ENCODE measurements at places on chromosomes 12 and 14.

GRCh38 chr12:52660934-52661499 is 9.0 kb upstream of the KRT2 start:
- DNase-seq: no peak
- H3K36me3 ChIP-seq: no peaks in the 10 kb centered on the region
- H3K4me3 ChIP-seq: no peak overlapping the region
- H3K27me3 ChIP-seq: no peaks in the 10 kb centered on the region
- no peaks in the 10 kb centered on the region for H3K4me1 ChIP-seq

DNA sequence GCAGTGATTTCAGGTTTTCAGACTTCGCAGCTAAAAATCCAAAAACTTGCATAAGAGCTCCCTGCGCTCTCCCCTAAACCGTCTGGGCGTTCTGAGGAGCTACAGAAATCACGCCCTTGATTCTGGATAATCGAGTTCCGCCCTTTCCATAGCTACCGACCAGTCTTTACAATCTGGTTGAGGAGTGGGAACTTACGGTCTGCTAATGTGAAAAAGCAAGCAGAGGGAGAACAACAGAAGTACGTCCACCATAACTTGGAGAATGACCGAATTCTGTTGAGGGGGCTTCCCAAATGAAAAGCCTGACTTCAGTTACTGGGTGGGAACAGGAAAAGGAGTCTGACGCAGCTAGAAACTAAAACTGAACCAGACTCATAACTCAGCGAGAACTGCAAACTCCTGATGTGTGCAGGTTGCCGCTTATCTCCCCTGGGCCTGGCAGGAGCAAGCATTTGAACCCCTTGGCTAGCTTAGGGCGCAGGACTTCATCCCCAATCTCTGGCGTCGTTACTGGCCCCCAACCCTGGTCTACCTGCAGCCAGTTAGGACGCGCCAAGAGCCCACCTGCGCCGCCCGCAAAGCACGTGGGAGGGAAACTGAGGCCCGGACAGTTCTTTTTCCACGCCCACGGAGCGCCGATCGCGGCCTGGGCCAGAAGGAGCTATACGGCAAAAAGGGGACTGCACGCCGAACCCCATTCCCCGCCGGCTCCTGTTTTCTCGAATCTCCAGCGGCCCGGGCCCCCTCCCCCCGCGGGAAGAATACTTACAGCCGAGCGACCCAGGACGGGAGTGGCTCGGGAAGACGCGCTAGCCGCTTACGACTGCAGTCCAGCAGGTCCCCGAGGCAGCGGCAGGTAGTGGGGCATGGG is 838 bp downstream of the LRIG3 start:
- DNase-seq: no peak
- peak overlapping the region; percentile 88 for H3K4me3 ChIP-seq
- H3K4me1 ChIP-seq: peaks cover 30% of the 10 kb centered on the region
- no peaks in the 10 kb centered on the region for H3K36me3 ChIP-seq
- no peaks in the 10 kb centered on the region for H3K27me3 ChIP-seq

GRCh38 chr12:68200854-68201253 is 24.8 kb downstream of the IL26 start:
- H3K27me3 ChIP-seq: no peaks in the 10 kb centered on the region
- H3K4me1 ChIP-seq: no peaks in the 10 kb centered on the region
- H3K27ac ChIP-seq: no peak overlapping the region
- no peaks in the 10 kb centered on the region for H3K36me3 ChIP-seq
- no peak for DNase-seq

DNA sequence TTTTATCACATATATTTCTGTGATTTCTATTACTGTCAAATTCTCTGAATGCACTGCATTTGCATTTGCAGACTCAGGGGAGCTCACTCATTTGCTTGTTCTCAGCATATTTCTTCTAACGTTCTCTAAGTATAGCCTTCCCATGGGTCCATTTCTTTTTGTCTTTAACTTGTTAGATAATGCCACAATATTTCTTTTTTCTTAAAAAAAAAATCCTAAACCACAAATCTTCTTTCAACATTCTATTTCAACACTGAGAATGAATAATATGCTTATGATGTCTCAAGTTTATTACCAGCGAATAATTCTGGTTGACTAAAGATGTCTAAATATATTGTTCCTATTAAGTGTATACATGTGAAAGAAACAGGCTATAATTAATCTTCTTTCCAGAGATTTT is 200.2 kb downstream of the ANO6 start:
- no peak overlapping the region for H3K4me3 ChIP-seq
- DNase-seq: no peak
- peak overlapping the region; percentile 40 for H3K27ac ChIP-seq
- peaks cover 58% of the 10 kb centered on the region for H3K36me3 ChIP-seq

DNA sequence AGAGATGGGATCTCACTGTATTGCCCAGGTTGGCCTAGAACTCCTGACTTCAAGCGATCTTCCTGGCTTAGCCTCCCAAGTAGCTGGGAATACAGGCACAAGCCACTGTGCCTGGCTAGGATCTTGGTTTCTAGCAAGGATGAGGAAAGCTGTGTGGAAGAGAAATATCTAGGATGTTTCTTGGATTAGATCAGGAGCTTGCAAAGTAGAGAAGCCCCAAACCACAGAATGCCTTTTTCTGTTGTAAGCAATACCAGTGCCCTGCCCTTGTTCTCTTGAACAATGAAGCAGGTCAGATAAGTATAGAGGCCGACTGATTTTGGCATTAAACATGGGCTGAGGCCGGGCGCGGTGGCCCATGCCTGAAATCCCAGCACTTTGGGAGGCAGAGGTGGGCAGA is 44.3 kb upstream of the STRN3 start:
- H3K4me3 ChIP-seq: no peak overlapping the region
- no peak overlapping the region for H3K27ac ChIP-seq
- DNase-seq: peak; percentile 11
- no peaks in the 10 kb centered on the region for H3K27me3 ChIP-seq
- no peaks in the 10 kb centered on the region for H3K4me1 ChIP-seq
- H3K36me3 ChIP-seq: no peaks in the 10 kb centered on the region

- H3K4me3 ChIP-seq: no peak overlapping the region
- no peaks in the 10 kb centered on the region for H3K27me3 ChIP-seq
- no peak overlapping the region for H3K27ac ChIP-seq
- DNase-seq: no peak
- H3K36me3 ChIP-seq: no peaks in the 10 kb centered on the region
- H3K4me1 ChIP-seq: no peaks in the 10 kb centered on the region
Observed at GRCh38 chr12:73951956-73952703, 585.5 kb upstream of the ATXN7L3B start.

DNA sequence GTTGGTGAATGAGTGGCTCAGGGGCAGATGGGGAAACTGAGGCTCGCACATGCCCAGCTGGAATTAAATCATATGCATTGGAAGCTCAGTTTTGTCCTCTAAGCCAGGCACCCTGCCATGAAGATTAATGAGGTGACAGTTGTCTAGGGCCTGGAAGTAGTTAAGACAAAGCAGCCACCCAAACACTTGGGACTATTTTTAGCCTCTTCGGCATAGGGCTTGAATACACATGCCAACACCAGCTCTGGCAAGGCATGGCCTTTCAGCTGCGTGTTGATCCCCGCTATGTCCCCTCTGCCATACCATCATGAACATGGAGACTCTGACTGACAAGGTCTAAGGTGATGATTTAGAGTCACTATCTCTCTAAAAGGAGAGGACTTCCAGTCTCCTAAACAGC is 250.2 kb downstream of the KSR2 start:
- H3K4me1 ChIP-seq: peaks cover 4% of the 10 kb centered on the region
- no peak for DNase-seq
- no peak overlapping the region for H3K27ac ChIP-seq
- H3K4me3 ChIP-seq: no peak overlapping the region
- no peaks in the 10 kb centered on the region for H3K27me3 ChIP-seq

- no peak overlapping the region for H3K4me3 ChIP-seq
- H3K36me3 ChIP-seq: no peaks in the 10 kb centered on the region
- no peak overlapping the region for H3K27ac ChIP-seq
- DNase-seq: no peak
Observed at GRCh38 chr14:94009767-94010166, 12.7 kb downstream of the CCDC197 start.

DNA sequence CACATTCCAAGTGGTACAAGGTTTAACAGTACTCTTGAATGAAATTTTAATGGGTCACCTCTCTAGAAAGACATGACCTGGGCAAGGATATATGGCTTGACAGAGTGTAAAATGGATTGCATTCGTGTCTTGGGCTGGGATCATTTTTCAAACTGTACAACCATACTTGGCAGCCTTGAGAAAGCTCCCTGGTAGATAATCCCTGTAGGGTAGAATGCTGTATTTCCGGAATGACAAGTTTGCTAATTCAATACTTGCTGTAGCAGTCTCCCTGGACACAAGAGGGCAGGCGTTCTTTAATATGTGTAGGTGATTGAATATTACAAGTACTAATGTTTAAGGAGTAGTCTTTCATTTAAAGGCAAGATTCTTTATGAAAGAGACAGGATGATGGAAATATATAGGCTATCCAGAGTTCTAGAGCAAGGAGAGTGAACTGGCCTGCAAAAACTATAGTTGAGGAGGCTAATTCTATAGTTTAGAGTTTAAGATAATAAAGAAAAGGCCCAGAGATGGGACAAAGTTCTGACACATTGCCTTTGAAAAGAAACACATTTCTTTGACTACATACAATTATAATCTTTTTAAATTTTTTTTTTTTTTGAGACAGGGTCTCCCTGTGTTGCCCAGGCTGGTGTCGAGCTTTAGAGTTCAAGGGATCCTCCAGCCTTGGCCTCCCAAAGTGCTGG is 53.4 kb downstream of the PLBD1 start:
- H3K36me3 ChIP-seq: no peaks in the 10 kb centered on the region
- DNase-seq: no peak
- no peaks in the 10 kb centered on the region for H3K27me3 ChIP-seq
- H3K27ac ChIP-seq: no peak overlapping the region

DNA sequence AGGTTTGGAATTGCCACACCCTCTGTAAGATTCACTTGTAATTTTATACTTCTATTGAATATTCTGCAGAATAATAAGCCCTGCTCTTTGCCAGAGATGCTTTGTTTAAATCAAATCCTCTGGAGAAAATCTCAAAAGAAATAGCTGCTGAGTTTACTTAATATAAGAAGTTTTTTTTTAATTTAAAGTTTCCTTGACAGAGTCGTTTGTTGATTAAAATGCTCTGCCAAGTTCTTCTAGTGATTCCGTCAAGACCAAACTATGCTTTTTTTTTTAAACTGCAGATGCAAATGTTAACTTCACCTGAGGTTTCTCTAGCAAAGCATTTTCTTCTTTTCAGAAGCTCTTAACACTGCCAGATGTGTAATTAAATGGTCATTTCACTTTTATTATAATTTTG is 13.4 kb upstream of the NAV3 start:
- no peaks in the 10 kb centered on the region for H3K27me3 ChIP-seq
- H3K36me3 ChIP-seq: no peaks in the 10 kb centered on the region
- no peaks in the 10 kb centered on the region for H3K4me1 ChIP-seq
- no peak overlapping the region for H3K4me3 ChIP-seq
- no peak for DNase-seq

- H3K4me3 ChIP-seq: no peak overlapping the region
- H3K27me3 ChIP-seq: no peaks in the 10 kb centered on the region
- no peak overlapping the region for H3K27ac ChIP-seq
Observed at GRCh38 chr12:104942075-104942474, 16.0 kb downstream of the SLC41A2 start.
